ENCODE measurements at places on chromosomes 12 and 14.

- no peak for DNase-seq
These were observed 200.6 kb downstream of the ANO4 start for GRCh38 chr12:100995201-100995600.

DNA sequence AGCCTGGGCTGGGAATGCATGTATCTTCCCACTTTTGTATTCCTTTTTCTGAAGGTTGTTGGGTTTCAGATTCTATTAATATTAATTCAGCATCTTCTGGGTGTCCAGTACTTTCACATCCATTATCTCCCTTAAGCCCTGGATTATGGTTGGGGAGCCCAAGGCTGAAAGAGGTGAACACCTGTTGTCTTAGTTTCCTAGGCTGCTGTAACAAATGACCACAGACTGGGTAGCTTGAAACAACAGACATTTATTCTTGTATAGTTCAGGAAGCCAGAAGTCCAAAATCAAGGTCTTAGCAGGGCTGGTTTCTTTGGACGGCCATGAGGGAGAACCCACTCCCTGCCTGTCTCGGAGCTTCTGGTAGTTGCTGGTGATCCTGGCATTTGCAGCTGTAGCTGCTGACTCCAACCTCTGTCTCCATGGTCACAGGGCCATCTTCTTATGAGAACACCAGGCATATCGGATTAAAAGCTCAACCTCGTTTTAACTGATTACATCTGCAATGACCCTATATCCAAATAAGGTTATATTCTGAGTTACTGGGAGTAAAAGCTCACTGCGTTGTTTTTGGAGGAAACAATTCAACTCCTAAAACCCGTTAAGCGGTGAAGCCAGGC is 68.2 kb upstream of the CLMN start:
- no peak for DNase-seq

GRCh38 chr12:118166946-118167345 is 31.0 kb downstream of the PEBP1 start:
- no peak for DNase-seq

GRCh38 chr14:66708267-66708666 is 200.3 kb downstream of the GPHN start:
- DNase-seq: no peak

GRCh38 chr12:54054742-54055194 is 1.1 kb downstream of the HOXC4 start:
- no peak for DNase-seq
